IPS DF 6.9 (cell line): ENCODE measurements at places on chromosomes 4 and X.

DNA sequence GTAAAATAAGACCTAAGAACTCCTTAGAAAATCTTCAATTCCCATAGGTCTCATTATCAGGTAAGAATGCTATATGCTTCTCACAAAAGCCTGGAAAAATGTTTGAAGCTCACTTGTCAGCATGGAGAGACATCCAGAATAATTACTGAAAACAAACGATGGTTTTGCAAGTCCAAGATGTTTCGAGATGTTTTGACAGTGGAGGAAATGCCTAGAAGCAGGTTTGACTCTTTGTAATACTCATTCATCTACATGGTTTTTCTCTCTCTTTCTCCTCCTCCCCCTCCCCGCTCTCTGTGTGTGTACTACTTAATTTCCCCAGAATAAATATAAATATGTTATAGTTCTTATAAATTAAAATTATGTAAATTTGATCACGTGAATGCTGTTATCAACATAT is 131.9 kb upstream of the NR3C2 start:
- no peak for DNase-seq
- no peak overlapping the region for H3K27ac ChIP-seq
- H3K36me3 ChIP-seq: no peaks in the 10 kb centered on the region
- H3K4me1 ChIP-seq: no peaks in the 10 kb centered on the region
- H3K27me3 ChIP-seq: no peaks in the 10 kb centered on the region

DNA sequence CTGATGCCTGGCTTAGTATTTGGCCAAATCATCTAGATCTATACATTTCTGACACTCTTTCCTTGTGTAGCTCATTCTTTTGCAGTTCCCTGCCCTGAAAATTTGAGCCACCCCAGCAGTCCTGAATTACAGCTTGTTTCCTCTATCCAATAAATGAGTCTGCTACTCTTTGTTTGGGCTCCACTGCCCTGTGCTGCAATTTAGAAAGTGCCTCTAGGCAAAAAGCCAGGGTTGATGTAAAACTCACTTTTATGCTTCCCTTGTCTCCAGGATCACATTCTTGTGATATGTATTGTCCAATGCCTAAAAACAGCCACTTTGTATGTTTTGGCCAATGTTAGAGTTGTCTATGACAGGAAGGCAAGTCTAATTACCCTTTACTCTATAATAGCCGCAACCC is 101.7 kb upstream of the MAP3K15 start:
- no peak for DNase-seq
- H3K4me3 ChIP-seq: no peak overlapping the region
- no peak overlapping the region for H3K27ac ChIP-seq
- no peaks in the 10 kb centered on the region for H3K36me3 ChIP-seq

DNA sequence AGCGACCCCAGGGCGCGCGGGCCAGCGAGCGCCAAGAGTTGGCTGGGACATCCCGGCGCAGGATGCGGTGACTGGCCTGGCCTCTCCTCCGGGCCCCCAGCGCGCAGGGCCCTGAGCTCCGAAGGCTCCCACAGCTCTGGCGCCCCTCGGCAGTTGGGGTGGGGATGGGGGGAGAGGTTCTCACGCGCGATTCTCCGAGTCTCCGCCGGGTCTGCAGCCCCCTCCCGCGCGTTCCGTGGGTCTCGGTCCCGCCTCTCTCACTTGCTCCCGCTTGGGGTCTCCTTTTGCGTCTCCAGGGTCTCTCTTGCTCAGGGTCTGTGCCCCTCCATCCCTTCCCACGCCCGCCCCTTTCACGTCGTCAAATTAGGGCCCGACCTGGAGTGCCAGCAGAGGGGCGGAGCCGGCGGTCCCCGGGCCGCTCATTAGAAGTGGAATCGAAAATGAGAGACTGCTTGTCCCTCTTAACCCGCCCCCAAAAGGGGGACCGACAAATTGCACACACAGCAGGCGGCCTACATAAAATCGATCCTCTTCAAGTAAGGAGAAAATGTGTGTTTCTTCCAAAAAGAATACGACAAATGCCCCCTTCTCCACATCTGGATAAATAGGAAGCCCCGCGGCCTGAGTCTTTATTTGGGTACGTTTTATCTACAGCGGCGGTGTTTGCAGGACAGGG is 877 bp upstream of the NKX1-1 start:
- DNase-seq: no peak
- no peak overlapping the region for H3K27ac ChIP-seq

GRCh38 chr4:61198686-61199085 is 1.4 kb upstream of the ADGRL3 start:
- H3K4me3 ChIP-seq: no peak overlapping the region
- H3K36me3 ChIP-seq: no peaks in the 10 kb centered on the region
- DNase-seq: no peak
- H3K27me3 ChIP-seq: peaks cover 20% of the 10 kb centered on the region
